Erythroblast (primary cell): ENCODE measurements at places on chromosomes 12 and 14.

GRCh38 chr12:42756841-42757623 is 167.5 kb upstream of the PRICKLE1 start:
- no peak for DNase-seq

DNA sequence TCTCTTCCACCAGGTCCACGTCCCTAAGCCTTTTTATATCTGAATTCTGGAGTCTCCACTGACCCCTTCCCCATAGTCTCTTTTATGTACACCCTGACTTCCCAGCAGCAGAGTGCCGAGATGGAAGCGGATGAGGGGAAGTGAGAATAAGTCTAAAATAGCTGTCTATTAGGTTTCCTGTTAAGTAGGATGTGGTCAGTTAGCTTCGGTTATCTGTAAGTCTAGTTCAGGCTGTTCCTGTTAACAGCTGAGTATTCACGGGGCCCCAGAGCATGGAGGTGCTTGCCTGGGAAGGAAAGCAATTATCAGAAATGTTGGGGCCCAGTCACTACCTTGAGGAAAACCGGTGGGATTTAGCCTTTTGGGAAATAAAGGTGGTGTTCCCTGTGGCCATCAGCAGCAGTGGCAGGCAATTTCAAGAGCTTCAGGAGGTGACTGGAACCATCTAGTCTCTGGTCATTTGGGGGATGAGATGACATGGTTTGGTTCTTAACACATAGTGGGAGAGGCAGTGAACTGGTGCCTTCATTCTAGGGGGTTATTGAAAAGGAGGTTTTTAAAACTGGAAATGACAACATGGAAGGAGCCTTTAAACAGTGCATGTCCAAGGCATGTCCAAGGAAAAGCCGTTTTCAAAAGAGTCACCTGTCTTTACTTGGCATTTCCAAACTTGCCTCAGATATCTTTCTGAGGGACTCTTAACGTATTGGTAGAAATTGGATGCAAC is 21.8 kb downstream of the CHST11 start:
- peak; percentile 70 for DNase-seq

GRCh38 chr12:108576660-108577234 is 14.4 kb downstream of the ISCU start:
- DNase-seq: no peak

DNA sequence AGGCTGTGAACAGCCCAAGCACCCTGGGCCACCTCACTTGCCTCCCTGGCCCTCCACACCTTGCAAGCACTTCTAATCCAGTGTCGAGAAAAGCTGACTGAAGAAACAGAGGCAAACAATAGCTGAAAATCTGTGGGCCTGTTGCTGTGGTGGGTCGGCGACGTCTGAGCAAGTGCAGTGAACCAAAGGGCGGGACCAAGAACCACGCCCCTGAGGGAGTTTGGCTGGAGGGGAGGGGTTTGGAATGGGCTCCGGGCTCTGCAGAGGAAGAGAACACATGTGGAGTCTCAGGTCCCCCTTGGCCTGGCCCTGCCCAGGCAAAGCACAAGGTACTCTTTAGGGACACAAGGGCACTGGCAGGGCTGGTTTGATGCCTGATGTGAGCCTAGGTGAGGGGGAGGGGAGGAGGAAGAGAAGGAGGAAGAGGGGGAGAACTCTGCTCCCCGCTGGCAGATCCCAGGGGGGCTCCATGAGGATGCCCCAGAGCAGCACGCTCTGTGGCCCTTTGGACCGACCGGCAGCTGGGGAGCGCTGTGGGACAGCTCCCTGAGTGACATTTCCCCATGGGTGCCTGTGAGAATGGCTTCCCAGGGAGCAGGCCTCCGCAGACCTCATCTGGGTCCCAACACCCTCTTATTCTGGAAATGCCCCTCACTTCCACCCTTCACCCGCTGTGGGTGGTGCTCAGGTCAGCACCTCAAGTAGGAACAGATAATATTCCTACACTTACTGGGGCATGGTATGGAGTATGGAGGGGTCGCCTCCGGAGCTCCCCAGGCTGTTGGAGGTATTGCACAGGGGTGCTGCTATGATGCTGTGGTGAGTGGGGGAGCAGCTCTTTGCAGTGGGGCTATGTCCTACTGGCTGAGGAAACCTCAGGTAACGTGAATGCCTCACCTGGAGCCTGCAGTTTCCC is 85.5 kb downstream of the CPSF2 start:
- DNase-seq: no peak

GRCh38 chr12:10940389-10940788 is 1.3 kb upstream of the TAS2R14 start:
- no peak for DNase-seq

DNA sequence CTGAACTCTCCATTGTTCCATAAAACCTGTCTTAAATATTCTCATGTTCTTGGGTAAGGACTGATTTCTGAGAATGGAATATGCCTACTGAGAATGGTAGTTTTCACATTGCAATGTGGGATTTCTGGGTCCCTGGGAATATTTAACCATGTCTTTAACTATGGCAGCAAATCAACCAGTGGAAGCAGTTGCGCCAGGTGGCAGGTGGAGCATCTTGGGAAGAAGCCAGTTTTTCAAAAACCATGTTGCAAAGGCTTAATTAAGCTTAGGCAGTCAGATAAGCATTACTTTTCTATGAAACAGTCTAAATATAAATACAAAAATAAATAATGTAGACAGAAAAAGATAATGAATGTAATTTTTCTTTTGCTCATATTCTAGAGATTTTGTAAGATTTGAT is 448.1 kb downstream of the ADAMTS20 start:
- no peak for DNase-seq

- DNase-seq: no peak
These were observed 321.1 kb downstream of the NOVA1 start for GRCh38 chr14:26276757-26277156.

DNA sequence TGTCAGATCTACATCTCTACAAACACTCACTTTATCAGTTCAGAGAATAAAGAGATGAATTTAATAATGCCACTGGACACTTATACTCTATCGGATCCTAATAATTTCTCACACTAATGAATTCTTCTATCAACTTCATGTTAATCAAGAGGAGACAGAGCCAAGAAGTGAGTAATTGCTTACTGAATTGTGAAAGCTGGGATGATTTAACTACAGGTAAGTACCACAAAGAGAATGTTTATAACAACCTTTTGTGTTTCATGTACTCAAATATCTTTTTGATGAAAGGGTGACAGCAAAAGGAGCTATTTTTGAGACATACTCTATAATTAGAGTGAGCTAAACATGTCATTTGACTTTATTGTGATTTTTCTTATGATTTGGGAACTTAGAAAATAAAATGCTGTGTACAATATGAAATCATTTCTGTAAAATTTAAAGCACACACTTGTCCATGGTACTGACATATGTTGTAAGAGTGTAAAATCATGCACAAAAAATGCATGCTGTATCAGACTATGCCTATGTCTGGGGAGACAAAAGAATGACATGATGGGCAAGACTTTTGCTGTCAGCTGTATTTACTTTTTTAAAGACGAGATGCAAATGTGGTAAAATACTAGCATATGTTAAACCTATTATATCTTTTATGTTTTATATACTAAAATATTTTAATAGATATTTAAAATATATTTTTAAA is 361.2 kb downstream of the CCER1 start:
- DNase-seq: no peak

- DNase-seq: no peak
These were observed 219.2 kb downstream of the CACNA1C start for GRCh38 chr12:2271961-2272360.

- no peak for DNase-seq
These were observed 360.1 kb upstream of the TBX3 start for GRCh38 chr12:115044073-115044472.

DNA sequence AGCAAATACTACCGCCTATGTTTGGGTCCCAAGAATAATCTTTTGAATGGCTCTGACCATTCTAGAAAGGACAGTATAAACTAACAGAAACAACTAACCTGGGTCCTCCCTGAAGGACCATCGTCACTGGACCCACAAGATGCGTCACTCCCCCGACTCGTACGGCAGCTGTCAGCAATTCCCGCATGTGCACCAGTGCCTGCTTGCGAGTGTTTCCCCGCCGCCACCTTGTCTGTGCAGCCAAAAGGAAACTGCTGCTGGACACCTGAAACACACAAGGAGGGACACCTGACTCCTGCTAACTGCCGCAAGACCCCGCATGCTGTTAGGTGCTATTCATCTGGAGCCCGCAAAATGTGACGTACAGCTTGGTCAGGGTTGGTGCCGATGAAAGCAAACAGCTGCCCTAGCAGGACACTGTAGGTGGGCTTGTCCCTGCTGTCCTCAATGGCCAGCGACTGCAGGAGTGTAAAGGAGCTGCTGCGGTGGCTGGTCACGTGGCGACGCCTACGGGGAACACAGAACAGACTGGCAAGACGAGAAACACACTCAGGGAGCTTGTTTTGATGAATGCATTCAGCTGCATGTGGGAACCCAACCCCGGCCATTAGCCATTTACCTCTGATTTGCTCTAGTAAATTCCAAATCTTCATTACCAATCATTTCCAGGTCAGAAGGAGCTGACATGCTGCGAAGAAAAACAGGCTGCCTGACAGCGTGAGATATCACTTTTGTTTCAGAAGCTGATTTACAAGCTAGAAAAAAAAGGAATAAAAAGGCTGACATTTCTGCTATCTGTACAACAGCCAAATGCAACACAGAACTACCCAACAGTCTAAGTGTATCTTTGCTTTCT is 118.1 kb downstream of the TRAFD1 start:
- no peak for DNase-seq

GRCh38 chr12:44457465-44457864 is 418.6 kb downstream of the NELL2 start:
- no peak for DNase-seq

GRCh38 chr14:90275458-90275814 is 19.1 kb downstream of the PSMC1 start:
- no peak for DNase-seq

- peak; percentile 34 for DNase-seq
These were observed 59.2 kb downstream of the RASSF8 start for GRCh38 chr12:26017484-26018211.

DNA sequence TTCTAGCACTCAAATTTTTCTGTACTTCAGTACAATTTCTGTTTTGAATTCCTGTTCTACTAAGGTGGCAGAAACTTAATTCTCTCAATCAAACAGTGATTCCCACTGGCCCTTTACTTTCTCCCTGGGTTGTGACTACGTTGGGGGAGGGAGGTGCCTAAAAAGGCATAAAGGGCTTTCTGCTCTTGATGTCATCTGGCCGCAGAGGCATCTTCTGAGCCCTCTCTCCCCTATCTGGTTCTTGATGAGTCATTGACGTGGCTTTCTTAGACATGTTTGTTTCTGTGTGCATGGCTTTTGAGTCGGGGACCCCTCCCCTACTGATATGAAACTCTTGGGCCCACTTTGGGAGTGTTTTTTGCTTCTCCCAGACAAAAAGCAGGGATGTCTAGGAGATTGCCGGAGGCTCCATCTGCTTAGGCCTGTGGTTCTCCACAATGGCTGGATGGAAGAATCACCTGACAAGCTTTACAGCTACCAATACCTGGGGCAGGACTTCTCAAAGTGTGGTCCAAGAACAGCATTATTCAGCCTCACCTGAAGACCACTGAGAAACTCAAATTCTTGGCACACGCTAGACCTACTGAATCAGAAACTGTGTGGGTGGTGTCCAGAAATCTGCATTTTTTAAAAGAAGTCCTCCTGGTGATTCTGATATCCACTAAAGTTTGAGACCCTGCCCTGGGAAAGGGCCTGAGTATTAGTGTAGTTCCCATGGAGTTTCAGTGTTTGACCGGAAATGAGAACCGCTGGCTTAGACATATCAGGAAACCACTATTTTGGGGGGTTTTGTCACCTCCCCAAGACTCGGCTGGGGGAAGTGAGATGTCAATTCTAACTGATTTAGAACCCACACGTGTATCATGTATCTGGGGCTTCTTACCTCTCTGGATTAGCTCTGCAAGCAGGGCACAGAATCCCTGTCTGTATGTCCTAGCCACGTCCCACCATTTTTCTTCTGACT is 395.7 kb upstream of the PDE3A start:
- DNase-seq: no peak

DNA sequence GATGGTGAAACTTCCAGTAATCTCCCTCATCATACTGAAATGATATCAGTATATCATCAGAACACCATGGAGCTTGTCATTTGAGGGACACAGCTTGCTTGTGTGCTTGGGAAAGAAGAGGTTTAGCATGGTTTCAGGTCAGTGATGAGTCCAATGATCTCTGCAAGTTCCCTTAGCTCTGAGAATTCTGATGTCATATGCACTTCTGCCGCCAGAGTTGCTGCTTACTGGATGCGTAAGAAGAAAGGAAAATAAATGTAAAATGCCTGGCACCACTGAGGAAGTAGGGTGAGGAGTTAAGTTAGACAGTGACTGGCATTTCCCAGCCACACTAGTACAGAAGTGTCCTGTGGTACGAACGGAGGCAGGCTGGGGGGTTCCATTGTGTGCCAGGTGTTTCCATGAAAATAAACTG is 22.6 kb downstream of the PRKCH start:
- DNase-seq: no peak

- DNase-seq: no peak
These were observed 86.9 kb downstream of the RIN3 start for GRCh38 chr14:92600318-92601053.

DNA sequence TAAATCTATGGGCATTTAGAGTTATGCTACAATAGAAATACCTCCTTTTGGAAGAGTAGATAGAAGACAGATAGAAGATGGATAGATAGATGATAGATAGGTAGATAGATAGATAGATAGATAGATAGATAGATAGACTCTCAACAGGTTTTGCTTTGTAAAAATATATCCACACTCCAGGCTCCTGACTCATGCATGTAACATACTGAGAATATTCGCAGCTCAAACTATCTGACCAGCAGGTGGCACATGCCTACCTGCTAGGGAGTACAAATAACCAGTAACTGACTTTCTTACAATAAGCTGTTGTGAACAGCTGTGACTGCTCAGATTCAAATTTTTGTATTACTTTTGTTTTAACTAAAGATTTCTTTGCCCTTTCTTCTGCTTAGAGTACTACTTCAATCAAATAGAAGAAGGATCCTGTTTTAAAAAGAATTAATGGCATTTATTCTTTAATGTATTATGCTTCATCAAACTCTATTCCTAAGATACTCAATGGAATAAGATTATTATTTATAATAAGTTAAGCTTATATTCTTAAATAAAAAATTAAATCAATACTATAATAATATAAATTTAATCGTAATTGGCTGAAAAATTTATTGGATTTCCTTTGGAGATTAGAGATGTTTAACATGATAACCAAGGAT is 15.8 kb upstream of the CPNE8 start:
- peak; percentile 63 for DNase-seq

DNA sequence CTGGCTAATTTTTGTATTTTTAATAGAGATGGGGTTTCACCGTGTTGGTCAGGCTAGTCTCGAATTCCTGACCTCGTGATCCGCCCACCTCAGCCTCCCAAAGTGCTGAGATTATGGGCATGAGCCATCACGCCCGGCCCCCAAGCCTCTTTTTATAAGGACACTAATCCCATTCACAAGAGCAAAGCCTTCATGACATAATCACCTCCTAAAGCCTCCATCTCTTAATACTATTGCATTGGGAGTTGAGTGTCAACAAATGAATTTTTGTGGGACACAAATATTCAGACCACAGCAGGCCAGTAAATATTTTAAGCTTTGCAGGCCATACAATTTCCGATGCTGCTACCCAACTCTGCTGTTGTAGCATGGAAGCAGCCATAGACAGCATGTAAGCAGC is 10.9 kb downstream of the RNF212B start:
- no peak for DNase-seq
